ENCODE measurements at places on chromosomes 5 and 9.

GRCh38 chr9:35070823-35071813, 1.3 kb downstream of the VCP start:
- DNase-seq = no peak

GRCh38 chr9:35579130-35579529, 25.9 kb upstream of the TESK1 start:
- DNase-seq = no peak

GRCh38 chr5:119373449-119373858, 17.6 kb downstream of the TNFAIP8 start:
- DNase-seq = no peak

DNA sequence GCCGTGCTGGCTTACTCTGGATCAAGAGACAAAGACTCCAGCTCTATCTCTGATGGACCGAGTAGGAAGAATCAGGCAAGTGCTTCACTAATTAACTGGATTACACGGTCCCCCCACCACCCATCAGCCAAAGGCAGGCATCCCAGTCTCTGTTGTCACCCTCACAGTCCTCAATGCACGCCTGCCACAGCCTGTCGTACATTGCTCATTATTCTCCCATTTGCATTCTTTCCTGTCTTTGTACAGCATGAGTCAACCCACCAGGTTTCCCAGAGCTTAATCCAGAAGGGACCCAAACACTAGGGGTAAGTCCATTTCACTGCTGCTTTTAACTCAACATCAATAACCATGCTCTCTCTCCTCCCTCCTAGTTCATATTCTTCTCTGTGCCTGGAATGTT, 44.4 kb downstream of the PCA3 start:
- no peak for DNase-seq

DNA sequence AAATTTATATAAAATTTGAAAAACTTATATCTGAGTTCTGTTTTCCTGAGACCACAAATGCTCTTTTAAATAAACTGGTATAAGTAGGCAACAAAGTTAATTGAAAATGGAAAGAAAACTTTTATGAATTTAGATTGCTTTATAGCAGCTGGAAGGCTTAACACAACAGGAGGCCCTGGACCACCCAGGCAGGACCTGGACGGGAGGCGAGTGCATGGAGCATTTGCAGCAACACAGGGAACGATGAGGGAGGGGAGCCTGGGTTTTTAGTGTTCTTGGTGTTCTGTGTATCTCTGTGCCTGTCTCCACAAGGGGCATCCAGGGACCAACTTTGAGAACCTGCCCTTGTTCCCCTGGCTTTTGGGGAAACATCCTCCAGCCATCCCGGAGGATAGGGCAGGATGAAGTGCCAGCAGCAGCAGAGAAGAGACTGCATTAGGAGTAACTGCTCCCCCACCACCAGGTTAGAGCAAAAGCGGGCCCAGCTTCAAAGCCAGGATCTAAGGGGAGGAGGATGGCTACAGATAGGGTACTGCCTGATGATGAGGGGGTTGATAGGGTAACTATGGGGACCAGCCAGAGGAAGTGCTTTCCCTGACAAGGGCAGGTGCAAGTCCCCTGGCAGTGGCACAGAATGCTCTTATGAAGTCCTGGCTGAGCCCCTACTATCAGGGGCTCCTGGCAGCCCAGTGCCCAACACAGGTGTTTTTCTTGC, 6.7 kb upstream of the SPATA31E1 start:
- DNase-seq = no peak

DNA sequence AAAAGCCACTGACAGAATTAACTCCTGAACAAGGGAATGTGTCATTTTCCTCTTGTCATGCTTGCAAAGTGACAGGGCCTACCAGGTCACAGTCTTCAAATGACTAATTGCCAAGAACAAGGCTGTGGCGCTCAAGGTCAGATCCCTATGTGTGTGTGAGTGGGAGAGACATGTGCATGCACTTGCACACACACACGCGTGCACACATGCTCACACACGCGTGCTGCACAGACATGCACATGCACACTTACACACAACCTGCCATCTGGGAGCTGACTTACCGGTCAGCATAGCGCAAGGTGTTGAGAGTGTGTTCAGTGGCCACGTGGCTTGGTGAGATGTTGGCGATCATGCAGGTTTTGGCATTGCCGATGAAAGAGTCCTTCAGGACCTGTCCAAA, 69.8 kb downstream of the KIF24 start:
- no peak for DNase-seq

GRCh38 chr5:39711821-39712220, 287.0 kb upstream of the DAB2 start:
- DNase-seq = no peak

Data from CD4-positive, alpha-beta T cell treated with Interleukin-17A for 1 hour (primary cell).